GF-D8 (cell line): ENCODE measurements at places on chromosomes 16 and 17.

DNA sequence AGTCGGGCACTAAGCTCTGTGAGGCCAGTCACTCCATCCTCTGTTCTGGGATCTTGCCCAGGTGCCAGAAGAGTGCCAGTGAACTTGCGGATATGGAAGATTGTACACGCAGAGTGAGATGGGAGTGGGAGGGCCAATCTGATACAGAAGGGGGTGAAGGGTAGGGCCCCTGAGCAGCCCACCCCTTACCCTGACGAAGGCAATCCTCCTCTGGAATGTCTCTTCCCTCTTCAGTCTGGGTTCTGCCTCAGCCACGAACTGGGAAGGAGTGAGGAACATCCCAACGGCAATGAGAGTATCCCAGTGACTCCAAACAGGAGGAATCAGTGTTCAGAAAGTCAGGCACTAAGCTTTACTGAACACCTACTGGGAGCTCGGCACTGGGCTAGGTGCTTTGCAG is 11.9 kb upstream of the PIK3R6 start:
- DNase-seq, result no peak

- DNase-seq, result no peak
Observed at GRCh38 chr16:50467943-50468748, 80.0 kb upstream of the NKD1 start.

DNA sequence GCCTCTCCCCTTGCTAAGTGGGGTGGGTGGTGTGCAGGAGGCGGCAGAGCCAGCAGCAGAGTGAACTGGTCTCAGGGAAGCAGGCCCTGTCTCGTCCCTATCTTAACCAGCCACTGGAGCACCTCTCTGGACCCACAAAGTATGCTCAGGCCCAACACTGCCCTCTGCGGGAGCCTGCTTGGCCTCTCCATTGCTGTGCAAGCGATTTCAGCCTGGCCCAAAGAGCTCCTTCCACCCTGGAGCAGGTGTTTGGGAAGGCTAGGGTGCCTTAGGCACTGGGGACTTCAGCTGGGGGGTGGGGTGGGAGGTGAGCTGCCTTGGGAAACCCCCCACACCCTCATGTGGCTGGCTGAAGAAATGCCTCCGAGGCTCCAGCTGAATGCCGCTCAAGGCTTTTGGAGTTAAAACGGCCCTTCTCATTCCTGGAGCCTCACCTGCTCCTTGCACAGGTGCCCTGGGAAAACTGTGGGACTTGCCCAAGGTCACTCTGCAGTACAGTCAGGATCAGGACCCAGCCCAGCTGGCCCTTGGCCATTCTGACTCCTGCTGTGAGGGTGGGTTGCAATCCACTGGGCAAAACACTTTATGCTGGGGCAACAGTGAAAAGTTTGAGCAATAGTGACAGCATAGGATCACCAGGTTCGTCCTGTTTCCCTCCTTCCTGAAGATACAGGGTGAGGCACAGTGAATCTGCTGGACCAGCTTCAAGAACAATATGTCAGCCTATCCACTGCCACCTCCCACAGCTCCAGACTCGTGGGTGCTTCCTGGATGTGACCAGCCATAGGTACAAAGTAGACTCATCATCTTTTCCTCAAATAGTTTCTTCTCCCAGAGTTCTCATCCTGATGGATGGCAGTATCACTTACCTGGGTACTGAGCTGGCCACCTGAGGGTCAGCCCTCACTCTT is 5.9 kb upstream of the UBE2O start:
- DNase-seq, result no peak

DNA sequence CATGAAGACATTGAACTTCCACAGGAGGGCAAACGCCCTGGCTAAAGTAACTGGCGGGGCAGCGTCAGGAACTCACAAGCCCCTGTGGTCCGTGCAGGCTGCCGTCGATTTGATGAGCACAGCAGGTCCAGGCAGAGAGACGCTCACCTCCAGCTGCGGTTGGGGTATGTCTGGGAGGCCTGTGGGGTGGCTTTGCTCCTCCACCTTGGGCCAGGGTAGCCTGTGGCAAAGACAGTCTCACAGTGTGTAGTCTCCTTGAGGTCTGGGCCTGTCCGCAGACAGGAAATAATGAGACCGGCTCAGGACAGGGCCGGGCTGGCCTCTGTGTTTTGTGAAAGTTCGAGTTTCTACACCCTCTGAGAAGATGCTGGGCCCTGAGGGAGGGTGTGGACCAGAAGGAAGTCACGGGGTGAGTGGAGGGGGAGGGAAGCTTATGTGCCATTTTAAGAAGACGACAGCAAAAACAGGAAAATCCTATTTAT is 103.3 kb downstream of the METRNL start:
- DNase-seq, result no peak
